SW 1271 (cell line): ENCODE measurements at places on chromosomes 2 and 18.

DNA sequence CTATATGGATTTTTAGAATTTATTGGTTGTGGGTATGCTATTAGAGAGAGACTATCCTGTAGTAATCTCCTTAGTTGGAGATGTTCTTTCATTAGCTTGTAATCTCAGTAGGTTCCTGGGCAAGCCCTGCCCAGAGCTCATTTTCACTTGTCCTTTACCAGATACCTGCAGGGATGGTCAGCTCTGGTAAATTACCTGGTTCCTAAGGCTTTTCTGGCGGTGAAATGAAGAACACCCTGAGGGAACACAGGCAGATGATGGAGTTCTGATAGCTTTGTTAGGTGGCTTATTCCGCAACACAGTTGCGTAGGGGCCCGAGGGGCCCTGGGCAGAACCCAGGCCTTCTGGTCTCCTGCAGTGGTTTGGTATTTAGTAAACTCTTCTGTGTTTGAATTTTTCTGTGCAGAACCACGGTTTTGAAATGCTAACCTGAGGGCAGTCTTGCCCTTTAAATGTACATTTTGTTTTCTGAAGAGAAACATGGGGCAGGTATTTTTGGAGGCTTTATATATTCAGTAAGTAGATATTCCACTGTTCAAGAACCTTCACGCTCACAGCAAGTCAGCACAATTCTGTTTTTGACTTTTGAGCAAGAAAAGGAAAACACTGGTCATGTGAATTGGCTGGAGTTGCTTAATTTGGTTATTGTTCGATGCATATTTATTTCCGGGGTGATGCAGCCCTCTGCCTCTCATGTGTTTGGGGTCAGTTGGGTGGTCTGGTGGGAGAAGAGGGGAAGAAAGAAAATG, 22.4 kb downstream of the ZNF532 start:
- DNase-seq = no peak

- no peak for DNase-seq
Observed at GRCh38 chr2:215764441-215765048, 248.8 kb downstream of the MREG start.

- DNase-seq = no peak
Observed at GRCh38 chr18:43650426-43650825, 373.1 kb upstream of the SYT4 start.

GRCh38 chr2:220941683-220942082, 630.4 kb downstream of the EPHA4 start:
- DNase-seq = no peak

- DNase-seq = no peak
Observed at GRCh38 chr2:67802824-67803223, 260.0 kb downstream of the C1D start.

DNA sequence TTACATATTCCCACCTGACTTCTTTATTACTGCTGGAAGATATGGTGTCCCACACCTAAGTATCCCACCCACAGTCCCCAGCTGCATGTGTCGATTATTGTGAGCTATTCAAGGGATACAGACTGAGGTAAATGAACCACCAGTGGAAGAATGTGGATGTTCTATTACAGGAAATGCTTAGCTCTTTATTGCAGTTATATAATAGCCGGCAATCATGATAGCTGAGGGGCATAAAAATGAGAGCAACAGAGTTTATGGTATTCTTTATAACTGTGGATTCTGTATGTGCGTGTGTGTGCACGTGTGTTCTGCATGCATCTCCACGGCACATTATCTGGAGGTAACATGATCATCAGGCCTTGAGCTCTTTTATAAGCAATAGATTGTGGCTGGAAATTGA, 198.9 kb downstream of the NEDD4L start:
- no peak for DNase-seq

DNA sequence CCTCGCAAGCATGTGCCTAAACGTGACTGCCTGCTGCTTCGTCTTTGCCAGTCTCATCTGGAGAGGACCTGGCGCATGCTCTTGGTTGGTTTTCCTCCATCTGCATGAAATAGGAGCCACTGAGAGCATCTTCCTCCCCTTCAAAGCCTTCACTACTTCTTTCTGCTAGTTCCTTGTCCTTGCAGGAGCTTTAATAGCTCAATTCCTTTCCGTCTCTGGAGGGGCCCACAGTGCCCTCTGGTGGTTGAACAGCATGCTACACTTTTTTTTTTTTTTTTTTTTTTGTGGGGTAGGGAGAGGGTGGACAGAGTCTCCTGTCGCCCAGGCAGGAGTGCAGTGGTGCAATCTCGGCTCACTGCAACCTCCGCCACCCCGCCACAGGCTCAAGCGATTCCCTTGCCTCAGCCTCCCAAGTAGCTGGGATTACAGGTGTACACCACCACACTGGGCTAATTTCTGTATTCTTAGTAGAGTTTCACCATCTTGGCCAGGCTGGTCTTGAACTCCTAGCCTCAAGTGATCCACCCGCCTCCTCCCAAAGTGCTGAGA, 59.6 kb downstream of the SP110 start:
- DNase-seq = peak; percentile 30

GRCh38 chr2:174784316-174784715, 20.0 kb upstream of the CHRNA1 start:
- DNase-seq = no peak

GRCh38 chr2:127884436-127884835, 1.3 kb downstream of the AMMECR1L start:
- DNase-seq = no peak

DNA sequence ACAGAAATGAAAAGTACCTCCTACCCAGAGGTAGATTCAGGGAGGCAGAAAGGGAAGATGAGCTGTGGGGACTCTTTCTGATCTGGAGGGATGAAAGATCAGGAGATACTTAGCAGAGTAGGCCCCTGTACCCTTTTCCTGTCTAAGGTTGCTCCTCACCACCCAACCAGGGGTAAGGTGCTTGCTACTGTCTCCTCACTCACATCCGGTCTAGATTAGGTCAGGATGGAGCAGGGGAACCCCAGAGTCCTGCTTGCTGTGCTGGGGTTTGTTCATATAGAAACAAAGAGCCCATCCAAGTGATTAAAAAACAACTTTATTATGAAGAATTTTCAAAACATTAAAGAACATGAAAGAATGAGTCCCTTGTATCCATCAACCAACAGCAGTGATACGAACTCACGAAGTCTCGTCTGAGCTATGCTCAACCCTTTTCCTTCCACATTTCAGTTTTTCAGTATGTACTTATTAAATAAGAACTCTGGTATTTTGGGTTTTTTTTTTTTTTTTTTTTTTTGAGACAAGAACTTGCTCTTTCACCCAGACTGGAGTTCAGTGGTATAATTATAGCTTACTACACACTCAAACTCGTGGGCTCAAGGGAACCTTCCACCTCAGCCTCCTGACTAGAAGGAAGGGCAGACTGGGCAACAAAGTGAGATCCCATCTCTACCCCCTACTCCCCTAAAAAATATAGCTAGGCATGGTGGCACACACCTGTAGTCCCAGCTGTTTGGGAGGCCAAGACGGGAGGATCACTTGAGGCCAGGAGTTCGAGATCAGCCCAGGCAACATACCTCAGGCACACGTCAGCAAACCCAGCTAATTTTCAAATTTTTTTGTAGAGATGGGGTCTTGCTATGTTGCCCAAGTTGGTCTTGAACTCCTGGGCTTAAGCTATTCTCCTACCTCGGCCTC, 28.5 kb upstream of the MCFD2 start:
- no peak for DNase-seq

GRCh38 chr2:219125225-219125885, 35.3 kb downstream of the NHEJ1 start:
- no peak for DNase-seq

DNA sequence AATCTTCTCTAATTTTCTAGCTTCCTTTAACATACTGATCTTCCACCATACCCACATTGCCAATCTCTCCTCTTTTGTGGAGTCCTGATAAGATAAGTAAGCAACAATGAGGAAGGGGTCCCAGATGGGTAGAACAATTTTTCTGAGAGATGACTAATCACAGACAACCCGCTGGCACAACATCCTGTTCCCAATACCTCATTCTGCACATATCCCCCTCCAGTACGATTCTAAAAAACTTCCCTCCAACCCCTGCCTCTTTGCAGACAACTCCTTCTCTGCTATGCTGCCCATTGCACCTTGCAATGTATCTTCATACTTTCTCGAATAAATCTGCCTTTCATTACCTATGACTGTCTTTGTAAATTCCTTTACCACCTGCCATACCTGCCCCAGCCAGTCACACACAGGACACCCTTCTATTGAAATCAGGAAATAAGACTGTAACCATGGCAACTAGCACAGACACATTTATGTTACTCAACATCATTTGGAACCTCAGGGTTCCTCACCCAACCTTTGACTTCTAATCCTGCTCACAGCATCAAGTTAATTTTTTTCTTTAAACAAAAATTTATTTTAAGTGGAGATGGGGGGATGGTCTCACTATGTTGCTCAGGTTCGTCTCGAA, 7.4 kb upstream of the EXOC6B start:
- no peak for DNase-seq

DNA sequence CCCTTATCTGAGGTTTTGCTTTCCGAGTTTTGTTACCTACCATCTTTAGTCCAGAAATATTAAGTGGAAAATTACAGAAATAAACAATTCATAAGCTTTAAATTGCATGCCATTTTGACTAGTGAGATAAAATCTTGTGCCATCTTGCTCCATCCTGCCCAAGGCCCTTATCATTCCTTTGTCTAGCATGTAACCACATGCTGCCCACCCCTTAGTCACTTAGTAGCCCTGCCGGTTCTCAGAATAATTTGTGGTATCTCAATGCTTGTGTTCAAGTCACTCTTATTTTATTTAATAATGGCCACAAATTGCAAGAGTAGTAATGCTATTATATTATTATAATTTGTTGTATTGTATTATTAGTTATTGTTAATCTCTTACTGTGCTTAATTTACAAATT, 36.8 kb upstream of the VPS54 start:
- DNase-seq = no peak

GRCh38 chr2:235521844-235522243, 28.0 kb downstream of the AGAP1 start:
- DNase-seq = no peak

DNA sequence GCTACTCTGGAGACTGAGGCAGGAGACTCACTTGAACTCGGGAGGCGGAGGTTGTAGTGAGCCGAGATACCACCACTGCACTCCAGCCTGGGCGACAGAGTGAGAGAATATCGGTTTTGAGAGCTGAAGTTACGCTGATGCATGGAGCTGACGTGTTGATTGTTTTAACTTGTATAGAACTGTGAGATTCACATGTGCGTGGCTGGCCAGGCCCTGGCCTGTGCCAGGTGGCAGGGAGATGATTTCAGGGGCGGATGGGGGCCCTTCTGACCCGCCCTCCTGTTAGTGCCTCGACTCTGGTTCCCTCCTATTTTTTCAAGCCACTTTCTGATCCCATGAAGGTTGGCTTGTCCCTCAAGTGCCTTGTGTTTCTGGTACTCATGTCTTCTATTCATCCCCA, 25.7 kb downstream of the GATA6 start:
- DNase-seq = no peak

DNA sequence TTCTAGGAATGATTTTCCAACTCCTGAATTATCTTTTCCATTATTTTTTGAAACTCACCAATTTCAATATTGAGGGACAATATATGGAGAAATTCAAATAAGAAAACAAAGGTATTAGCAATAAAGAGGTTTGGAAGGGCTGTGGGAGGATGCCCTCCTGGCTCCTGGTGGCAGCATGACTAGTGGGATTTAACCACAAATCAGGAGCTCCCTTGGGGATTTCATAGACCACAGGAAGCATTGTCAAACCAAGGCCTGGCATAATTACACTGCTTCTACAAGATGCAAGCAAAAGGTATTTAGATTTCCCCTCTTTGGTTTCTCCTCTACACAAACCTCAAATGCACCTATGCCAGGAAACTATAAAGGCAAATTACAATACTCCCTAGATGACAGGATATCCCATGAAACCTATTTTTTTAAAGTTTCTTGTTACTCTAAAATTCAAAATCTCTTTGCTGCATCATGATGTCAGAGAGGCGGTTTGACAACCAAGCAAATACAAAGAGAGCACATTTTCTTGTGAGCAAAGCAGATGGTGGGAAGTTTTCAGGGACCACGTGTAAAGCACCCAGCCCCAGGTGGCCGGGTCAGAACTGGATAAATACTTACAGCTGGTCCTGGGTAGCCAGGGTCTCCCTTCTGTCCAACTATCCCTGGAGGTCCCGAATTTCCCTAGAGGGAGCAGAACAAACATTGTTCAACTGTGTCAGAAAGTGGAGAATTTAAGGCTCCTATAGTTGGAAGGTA, 67.9 kb downstream of the COL6A3 start:
- no peak for DNase-seq

DNA sequence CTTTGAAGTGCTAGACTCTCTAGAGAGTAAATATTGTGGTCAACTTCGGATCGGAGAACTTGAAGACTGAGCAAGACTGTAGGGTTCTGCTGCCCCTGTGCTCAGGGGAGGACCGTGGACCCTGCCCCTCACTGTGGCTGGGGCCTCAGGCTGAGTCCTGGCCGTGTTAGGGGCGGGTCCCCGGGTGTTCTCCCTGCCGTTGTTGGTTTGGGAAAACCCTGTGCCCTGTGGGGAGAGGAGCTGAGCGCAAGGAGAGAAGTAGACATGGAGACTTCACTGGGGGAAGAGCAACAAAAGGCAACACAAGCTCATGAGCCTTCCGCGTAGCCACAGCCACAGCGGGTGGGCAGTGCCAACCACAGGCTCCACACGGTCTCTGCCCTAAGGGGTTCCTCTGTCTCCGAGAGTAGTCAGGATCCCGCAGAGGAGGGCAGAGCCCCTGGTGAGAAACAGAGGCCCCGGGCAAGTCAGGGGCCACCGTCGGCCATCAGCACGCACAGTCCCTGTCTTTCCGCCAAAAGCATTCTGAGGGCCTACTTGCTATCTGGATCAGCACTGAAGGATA, 53.1 kb downstream of the NTSR2 start:
- DNase-seq = no peak

DNA sequence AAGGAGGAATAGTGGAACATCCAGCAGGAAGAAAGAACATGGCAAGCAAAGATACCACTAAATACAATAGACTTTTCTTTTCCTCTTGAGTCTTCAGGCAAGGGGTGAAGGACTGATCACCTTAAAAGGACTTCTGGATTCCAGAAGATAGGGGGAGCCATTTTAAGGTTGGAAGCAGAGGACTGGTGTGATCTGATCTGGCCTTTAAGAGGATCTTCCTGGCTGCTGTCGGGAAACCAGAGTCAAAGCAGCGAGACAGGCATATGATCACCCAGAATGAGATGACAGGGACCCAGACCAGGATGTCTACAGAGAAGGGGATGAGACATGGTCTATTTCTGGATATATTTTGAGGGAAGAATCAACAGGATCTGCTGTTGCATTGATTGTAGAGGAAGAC, 558.0 kb downstream of the STK39 start:
- no peak for DNase-seq

GRCh38 chr18:8561123-8561910, 47.9 kb upstream of the RAB12 start:
- DNase-seq = no peak

- no peak for DNase-seq
Observed at GRCh38 chr2:72182547-72182946, 34.9 kb upstream of the CYP26B1 start.
